Activated T-cell treated with anti-CD3 and anti-CD28 coated beads, Interleukin-2, amount 50 U/mL, for 72 hours (primary cell): ENCODE measurements at places on chromosomes 12 and 14.
A peak's percentile ranks its signal among the peaks of the same experiment; 100 is the strongest.

DNA sequence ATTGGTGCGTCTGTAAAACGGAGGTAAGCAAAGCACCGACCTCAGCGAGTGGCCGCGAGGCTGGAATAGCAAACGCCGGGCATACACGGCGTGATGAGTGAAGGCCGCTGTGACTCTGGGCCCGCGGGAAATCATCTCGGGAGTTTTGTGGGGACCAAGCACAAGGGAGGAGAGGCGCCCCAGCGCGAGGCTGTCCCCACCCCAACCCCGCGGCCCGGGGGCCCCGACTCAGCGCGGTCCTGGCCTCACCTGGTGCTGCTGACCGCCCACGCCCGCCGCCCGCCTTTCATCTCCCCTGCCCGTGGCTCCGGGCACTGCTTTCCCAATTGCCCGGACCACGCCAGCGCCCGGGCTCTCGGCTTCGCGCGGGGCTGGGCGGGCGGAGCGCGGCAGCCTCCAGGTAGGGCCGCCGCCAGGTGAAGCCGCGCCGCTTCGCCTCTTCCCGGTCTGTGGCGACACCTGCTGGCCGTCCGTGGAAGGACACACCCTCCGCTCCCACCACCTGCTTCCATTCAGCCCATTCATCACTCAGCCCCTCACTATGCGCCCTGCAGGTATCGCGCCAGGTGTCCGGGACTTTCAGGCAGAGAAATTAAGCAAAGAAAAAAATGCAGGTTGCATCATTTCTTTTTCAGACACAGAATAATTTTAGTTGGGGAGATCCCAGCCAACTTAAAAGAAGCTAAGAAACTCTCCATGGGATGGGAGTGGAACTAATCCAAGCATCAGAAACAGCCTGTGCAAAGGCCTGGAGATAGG is 360.4 kb downstream of the MED13L start:
- DNase-seq = peak; percentile 73

DNA sequence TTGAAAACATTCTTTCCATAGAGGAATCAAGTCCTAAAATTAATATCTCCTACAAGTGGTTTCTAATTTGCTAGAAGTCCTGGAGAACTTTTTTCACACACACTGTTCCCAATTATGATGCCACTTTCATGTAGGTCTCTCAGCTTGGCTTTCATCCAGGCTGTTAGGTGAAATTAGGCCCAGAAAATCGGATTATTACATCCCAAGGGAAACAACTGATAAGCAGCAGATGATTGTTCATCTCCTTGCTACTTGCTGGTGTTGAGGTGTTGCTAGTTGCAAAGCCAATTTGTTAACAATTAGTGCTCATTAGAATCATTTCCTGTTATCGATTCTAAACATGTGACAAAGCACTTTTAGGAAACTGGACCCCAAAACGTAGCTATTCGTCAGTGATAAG is 248.0 kb downstream of the PDZRN4 start:
- DNase-seq = no peak

- no peak for DNase-seq
These were observed 6.7 kb downstream of the SMUG1 start for GRCh38 chr12:54182086-54182485.

GRCh38 chr14:70663707-70664179 is 22.0 kb downstream of the TTC9 start:
- DNase-seq = no peak

DNA sequence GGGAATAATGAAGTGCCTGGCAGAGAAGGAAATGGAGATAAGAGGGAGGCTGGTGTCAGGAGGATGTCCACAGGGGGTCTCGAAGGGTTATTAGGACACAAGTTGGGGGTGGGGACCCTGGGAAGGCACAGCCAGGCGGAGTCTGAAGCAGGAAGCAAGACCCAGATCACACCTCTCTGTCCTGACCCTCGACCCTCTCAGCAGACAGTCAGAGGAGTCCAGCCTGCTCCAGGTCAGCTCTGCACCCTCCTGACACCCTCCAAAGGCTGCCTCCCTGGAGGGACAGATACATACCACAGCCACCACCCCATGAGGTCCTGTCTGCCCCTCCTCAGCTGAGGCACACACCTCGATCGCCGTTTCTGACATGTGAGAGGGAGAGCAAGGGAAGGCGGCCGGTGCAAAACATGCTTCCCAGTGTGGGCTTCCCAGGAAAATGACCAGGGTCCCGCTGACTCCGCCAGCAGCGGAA is 9.0 kb downstream of the BCL11B start:
- peak; percentile 14 for DNase-seq

- DNase-seq = no peak
These were observed 485.8 kb downstream of the VRK1 start for GRCh38 chr14:97283005-97283403.

GRCh38 chr12:18135509-18135908 is 45.5 kb upstream of the RERGL start:
- DNase-seq = no peak

GRCh38 chr14:105151838-105152793 is 16.5 kb downstream of the JAG2 start:
- DNase-seq = no peak

- no peak for DNase-seq
These were observed 1.7 kb upstream of the EIF4B start for GRCh38 chr12:53004582-53004981.

DNA sequence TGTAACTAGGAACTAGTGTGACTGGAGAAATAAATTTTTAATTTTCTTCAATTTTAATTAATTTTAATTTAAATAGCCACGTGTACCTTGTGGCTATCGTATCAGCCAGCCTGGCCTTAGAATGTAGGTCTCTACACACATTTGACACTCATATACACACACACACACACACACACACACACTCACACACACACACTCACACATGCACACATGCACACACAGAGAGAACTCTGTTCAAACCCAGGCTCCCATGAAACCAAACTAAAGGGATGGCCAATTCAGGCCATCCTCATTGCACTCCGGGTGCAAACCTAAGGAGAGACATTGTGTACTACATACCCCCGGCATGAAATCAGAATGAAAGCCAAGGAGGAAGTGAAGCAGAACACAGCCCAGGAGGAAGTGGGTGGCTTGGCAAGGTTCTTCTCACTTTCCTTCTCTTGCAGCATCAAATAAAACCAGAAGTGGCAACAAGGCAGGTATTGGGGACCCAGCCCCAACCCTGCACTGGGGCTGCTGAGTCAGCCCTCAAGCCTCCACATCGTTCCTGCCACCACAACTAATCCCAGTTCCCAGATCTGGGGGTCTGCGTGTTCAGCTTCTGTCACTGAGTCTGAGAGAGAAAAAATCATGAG is 26.2 kb upstream of the CHPT1 start:
- peak; percentile 37 for DNase-seq

- DNase-seq = peak; percentile 51
These were observed 75.2 kb downstream of the CMAS start for GRCh38 chr12:22121224-22121623.

DNA sequence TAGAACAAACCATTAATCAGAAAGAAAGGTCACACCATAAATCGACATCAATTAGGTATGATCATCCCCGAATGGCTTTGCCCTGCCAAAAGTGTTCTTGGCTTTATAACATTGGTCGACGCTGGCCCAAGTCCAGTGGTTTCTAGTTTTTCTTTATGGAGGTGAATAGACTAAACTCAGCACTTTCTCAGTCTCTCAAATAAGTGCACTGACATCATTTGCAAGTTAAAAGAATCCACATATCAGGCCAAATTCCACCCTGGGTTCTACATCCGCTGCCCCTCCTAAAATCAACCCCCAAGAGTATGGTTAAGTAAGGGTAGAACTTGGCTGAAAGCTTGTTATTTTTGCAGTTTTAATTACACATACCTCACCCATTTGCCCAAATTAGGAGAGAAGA is 314.3 kb downstream of the C12orf75 start:
- DNase-seq = no peak

DNA sequence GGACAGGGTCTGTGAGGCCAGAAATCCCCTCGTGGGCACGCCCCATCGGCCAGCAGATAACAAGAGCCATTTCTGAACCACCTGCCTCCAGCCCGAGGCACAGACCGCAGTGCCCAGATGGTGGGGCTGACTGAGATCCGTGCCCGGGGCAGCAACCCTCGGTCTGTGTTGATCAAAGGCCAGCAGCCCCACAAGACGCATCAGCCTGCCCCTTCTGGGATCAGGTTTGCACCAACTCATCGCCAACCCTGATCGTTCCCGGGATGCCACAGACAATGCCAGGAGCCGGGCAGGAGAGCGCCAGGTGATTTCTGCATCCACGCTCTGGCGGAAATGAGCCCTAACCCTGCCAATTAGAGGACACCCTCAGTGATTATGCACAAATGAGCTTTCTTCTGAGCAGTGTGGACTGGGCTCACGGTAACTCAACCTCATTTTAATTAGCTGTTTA is 64.5 kb downstream of the TESC start:
- no peak for DNase-seq

GRCh38 chr14:83101846-83102245 is 1568.2 kb upstream of the SEL1L start:
- DNase-seq = no peak

DNA sequence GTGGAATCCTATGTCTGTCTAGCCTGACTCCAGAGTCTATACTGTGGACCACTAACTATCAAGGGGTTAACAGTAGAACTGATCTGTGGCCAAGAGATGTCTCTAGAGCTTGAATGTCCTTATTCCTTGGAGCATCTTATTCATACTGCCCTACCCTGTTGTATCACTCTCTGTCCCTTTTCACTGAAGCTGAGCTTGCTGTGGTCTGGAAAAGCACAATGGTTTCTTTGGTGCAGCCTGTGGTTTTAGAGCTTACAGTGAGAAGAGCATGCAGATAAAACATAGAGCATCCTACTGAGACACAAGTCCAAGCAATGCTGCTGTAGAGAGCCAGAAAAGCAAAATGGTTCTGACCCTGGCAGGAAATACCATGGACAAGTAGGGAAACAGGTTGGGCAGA is 367.0 kb upstream of the ATP2B1 start:
- no peak for DNase-seq

GRCh38 chr12:49301760-49302159 is 6.8 kb downstream of the PRPH start:
- DNase-seq = peak; percentile 46

DNA sequence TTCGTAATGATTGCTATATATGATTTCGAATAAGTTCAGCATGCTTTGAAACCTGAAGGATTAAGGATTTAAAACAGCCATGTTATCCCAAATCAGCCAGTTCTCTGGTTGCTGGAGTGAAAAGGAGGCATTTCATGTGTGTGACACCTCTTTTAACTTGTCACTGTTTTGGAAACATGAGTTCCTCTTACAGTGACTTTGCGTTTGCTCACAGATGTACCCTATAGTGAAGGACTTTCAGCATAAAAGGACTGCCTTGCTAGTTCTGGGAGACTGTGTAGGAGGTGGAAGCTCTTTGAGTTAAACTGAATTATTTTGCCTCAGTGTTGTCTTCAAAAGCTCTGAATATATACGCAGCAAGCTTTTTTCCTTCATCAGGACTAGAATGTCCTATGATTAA is 7.6 kb downstream of the RNASE11 start:
- no peak for DNase-seq

DNA sequence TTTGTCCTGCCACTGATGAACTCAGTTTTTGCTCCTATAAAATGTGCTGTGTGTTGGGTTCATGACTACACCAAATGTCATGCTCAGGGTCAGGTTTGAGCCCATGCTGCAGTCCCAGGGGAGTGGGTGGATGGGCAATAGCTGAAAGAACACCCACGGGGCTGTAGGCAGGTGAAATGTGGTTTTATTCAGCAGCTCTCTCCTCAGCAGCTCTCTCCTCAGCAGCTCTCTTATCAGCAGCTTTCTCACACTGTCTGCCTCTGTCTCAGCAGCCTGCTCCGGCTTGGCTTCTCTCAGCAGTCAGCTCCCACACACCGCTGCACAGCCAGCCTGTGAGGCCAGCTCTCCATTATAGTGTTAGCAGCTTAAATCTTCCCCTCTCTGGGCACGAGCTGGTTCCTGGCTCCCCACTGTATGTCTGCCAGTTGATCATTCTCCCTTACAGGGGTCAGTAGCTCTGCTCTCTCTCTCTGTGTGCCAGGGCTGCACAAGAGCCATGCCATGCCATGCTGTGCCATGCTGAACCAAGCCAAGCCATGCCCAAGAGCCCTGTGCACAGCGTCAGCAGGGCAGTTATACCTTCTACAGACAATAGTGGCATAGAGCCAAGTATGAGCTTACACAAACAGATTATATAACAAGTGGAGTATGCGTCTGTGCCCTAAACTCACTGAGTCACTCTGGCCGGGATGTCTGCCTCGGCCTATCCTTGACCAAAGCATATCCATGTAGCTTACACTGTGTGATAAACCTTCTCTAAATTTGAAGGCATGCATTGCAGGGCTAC is 303.3 kb upstream of the TMPO start:
- no peak for DNase-seq

GRCh38 chr14:96194262-96194656 is 10.4 kb upstream of the BDKRB2 start:
- DNase-seq = no peak

GRCh38 chr14:31109257-31109656 is 83.1 kb upstream of the STRN3 start:
- no peak for DNase-seq

GRCh38 chr14:61479746-61480502 is 158.5 kb downstream of the PRKCH start:
- no peak for DNase-seq
